Spleen (tissue), 13 donors: ENCODE measurements at places on chromosomes 16 and 17. TPM values are rescaled to one million over a fixed set of nuclear protein-coding genes. Genes with fewer than 3 reads are reported as not detected.

The CTDNEP1 gene
- 133 TPM for total RNA-seq

The FA2H gene
- 0.64 TPM for total RNA-seq

The RGS9 gene
- 9.2 TPM for total RNA-seq

The RUNDC3A gene
- 1.3 TPM for total RNA-seq

The SMTNL2 gene
- 0.42 TPM for total RNA-seq

The RAB34 gene
- total RNA-seq = 31.4 TPM

The EPN3 gene
- not detected for total RNA-seq

The KRTAP17-1 gene
- total RNA-seq = not detected

The FBXW10 gene
- total RNA-seq = not detected

The SOX8 gene
- total RNA-seq = 1.2 TPM

The SYT17 gene
- total RNA-seq = 2.4 TPM

The WNK4 gene
- total RNA-seq = 0.10 TPM

The TPSG1 gene
- total RNA-seq = not detected

The KRT24 gene
- total RNA-seq = not detected

The KCNAB3 gene
- total RNA-seq = 1.1 TPM

The ANKRD40CL gene
- total RNA-seq = not detected

The IKZF3 gene
- 89.1 TPM for total RNA-seq

The TLCD2 gene
- 3.4 TPM for total RNA-seq

The IL4R gene
- total RNA-seq = 231 TPM

The TVP23A gene
- total RNA-seq = 2.2 TPM

The DPEP3 gene
- total RNA-seq = 0.57 TPM

The GPR139 gene
- total RNA-seq = not detected

The RAB40C gene
- total RNA-seq = 13.0 TPM

The SPNS2 gene
- 41.0 TPM for total RNA-seq

The GDPD1 gene
- total RNA-seq = 2.8 TPM

The SMIM22 gene
- not detected for total RNA-seq

The CENPN gene
- total RNA-seq = 6.7 TPM

The DNAAF1 gene
- total RNA-seq = 2.0 TPM

The CLCN7 gene
- 113 TPM for total RNA-seq

The TMEM238L gene
- not detected for total RNA-seq

The SDR42E1 gene
- total RNA-seq = 2.4 TPM

The GP2 gene
- total RNA-seq = not detected

The GGA2 gene
- 135 TPM for total RNA-seq

The CIAPIN1 gene
- 31.3 TPM for total RNA-seq

The FOXN1 gene
- not detected for total RNA-seq

The CRYM gene
- 1.5 TPM for total RNA-seq
